ENCODE measurements at places on chromosomes 5 and 9.

DNA sequence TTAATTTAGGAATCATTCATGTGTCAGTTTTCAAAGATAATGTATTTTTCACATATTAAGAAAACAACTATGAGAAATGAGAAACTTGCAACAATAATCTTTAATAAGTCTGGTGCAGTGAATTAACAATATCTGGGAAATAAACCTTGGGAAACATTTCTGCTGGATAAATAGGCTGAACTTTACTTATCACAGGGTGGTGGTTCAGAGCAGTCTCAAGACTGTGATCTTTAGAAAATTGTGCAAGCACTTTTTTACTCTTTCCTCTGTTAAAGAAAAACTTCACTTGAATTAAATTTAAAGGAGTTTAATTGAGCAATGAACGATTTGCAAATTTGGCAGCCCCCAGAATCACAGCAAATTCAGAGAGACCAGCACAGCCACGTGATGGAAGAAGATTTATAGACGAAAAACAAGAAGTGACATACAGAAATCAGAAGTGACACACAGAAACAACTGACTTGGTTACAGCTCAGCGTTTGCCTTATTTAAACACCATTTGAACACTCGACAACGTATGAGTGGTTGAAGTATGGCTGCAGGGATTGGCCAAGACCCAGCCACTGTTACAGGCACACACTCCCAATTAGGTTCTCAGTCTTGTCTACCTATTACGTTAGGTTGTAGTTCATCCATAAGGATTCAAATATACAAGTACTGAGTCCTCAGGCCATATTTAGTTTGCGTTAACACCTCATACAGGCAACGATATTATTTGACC lies 631.9 kb downstream of the SLCO4C1 start:
- H3K4me3 ChIP-seq, result peak overlapping the region; percentile 31
- no peak for DNase-seq
- H3K36me3 ChIP-seq, result no peaks in the 10 kb centered on the region
- no peaks in the 10 kb centered on the region for H3K27me3 ChIP-seq
- no peaks in the 10 kb centered on the region for H3K4me1 ChIP-seq

DNA sequence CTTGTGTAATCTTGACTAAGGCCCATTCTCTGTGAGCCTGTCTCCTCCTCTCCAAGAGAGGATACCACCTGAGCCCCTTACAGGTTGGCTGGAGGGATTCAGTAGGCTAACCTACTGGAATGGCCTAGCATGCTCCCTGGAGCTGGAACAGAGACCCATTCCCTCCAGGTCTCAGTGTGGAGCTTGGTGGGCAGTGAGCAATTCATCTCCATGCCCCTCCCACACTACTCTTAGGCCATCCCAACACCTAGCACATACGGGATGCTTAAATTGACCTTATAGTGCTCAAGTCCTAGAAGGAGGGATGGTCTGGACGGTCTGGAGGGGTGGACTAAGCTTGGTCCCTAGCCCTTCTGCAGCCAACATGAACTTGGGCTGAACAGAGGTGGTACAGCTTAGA lies 75.6 kb downstream of the CRB2 start:
- no peaks in the 10 kb centered on the region for H3K4me1 ChIP-seq
- no peak overlapping the region for H3K4me3 ChIP-seq
- DNase-seq, result no peak
- H3K27ac ChIP-seq, result no peak overlapping the region

DNA sequence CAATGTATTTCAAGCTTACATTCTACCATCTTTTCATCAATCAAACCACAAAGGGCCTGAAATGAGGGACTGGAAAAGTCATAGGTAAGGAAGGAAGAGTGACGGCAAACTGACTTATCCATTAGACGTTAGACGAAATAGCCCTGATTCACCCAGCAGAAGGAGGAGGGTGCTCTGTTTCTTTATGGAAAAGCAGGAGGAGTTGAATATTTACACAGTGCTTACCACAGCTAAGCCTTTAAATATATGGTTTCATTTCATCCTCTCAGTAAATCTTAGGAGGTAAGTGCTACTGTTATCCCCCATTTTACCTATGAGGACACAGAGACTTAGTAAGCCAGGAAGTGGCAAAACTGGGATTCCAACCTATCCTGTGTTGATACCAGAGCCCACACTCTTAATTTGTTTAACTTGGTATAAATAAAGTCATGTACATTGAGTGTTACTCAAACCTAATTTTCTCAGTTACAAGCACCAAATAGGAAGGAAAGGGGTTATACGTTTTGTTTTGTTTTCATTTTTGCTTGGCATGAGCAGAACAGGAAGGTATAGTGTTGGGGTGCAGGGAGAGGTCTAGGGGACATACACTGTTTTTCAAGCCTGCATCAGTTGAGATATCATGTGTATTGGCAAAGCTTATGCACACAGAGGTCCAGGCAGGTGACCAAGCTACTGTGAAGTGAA lies 98.1 kb upstream of the IFNK start:
- H3K4me1 ChIP-seq, result peaks cover 3% of the 10 kb centered on the region
- no peak overlapping the region for H3K4me3 ChIP-seq
- H3K27me3 ChIP-seq, result no peaks in the 10 kb centered on the region
- H3K36me3 ChIP-seq, result no peaks in the 10 kb centered on the region
- H3K27ac ChIP-seq, result no peak overlapping the region

- H3K27me3 ChIP-seq, result no peaks in the 10 kb centered on the region
- H3K27ac ChIP-seq, result peak overlapping the region; percentile 26
- H3K4me3 ChIP-seq, result no peak overlapping the region
- peaks cover 29% of the 10 kb centered on the region for H3K4me1 ChIP-seq
- no peak for DNase-seq
Observed at GRCh38 chr9:120947222-120947621, 20.6 kb upstream of the TRAF1 start.

GRCh38 chr5:96459313-96460121 lies 26.5 kb upstream of the PCSK1 start:
- no peaks in the 10 kb centered on the region for H3K27me3 ChIP-seq
- no peak for DNase-seq
- H3K4me1 ChIP-seq, result no peaks in the 10 kb centered on the region
- H3K36me3 ChIP-seq, result no peaks in the 10 kb centered on the region
- H3K27ac ChIP-seq, result no peak overlapping the region
- H3K4me3 ChIP-seq, result no peak overlapping the region
